GM23248 (cell line): ENCODE measurements at places on chromosomes 13 and 19. TPM values are rescaled to one million over a fixed set of nuclear protein-coding genes. Genes with fewer than 3 reads are reported as not detected.

The SIGLEC6 gene
- polyA plus RNA-seq: not detected in 2 replicates

The SULT2A1 gene
- polyA plus RNA-seq: not detected in 2 replicates

The MCEMP1 gene
- polyA plus RNA-seq: not detected in 2 replicates

The LSR gene
- polyA plus RNA-seq: 2.7 and 3.1 TPM in 2 replicates

The VMAC gene
- polyA plus RNA-seq: 1.8 and 2.1 TPM in 2 replicates

The KANK3 gene
- polyA plus RNA-seq: not detected in 2 replicates

The ANGPTL8 gene
- not detected in 2 replicates for polyA plus RNA-seq

The CYP2A6 gene
- polyA plus RNA-seq: not detected in 2 replicates

The ZNF556 gene
- not detected in 2 replicates for polyA plus RNA-seq

The ONECUT3 gene
- polyA plus RNA-seq: not detected in 2 replicates

The TMEM86B gene
- 0.41 and 0.46 TPM in 2 replicates for polyA plus RNA-seq

The GNG7 gene
- 0.13 and 0.16 TPM in 2 replicates for polyA plus RNA-seq

The KLK13 gene
- polyA plus RNA-seq: 0.25 TPM in 1 of 2 replicates, not detected in the other

The NACC1 gene
- 1.4 and 2.6 TPM in 2 replicates for polyA plus RNA-seq

The NBEA gene
- 1.8 and 1.9 TPM in 2 replicates for polyA plus RNA-seq

DNA sequence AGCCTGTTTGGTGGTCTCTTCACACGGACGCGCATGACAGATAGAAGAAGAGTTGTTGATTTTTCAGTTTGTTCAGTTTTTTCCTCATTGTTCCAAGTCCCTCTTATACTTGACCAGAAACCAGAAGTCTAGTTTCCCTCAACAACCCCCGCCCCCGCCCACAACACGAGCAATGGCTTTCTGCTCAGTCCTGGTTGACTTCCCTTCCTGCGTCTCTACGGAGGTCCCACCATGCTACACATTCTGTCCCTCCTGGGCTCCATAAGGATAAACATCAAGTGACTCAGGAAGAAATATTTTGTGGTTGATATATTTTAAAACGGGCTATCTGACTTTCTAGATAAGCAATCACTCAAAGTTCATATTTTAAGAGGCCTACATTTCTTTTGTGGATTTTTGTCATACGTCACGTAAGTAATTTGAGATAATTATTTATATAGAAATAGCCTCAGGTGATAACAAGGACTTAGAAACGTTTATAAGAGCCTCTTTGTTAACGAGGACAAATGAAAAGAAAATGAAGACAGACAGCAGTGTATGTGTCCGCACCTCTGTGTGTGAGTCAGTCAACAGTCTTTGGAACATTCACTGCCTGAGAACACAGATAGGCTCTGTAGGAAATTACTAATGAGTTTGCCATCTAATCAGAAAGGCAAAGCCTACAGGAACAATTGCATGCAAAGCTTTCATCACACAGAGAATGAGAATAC lies 214.4 kb downstream of the RAP2A start:
- no peak overlapping the region for H3K4me3 ChIP-seq
- no peaks in the 10 kb centered on the region for H3K27me3 ChIP-seq
- H3K4me1 ChIP-seq: no peaks in the 10 kb centered on the region

GRCh38 chr19:40603071-40603388 lies 1.9 kb downstream of the LTBP4 start:
- peak overlapping the region; percentile 71 for H3K4me3 ChIP-seq
- no peak for DNase-seq
- peaks cover 17% of the 10 kb centered on the region for H3K4me1 ChIP-seq
- peak overlapping the region; percentile 19 for H3K27ac ChIP-seq
- H3K27me3 ChIP-seq: peaks cover 26% of the 10 kb centered on the region; the same call in 1 of the 2 replicates

DNA sequence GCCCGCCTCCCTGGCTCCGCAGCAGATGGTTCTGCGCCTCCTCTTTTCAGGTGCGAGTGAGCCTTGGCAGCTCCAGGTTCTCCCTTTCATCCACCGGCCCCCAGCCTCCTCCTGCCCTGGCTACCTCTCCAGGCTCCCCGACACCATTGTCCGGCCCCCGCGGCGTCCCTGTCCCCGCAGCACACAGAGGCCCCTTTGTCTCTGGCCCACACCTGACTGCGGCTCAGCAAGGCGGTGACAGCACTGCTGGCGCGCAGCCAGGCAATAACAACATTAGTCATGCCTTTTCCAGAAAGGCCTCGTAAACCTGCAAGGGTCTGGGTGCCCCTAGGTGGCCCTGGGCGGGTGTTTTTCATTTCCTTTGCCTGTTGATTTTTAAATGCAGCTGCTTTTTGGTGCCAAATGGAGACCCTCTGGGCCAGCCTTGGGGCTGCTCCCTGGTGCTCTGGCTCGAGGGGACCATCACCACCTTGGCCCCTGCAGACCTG lies 73.2 kb upstream of the MEDAG start:
- no peaks in the 10 kb centered on the region for H3K36me3 ChIP-seq
- peak; percentile 55 for DNase-seq
- H3K27me3 ChIP-seq: no peaks in the 10 kb centered on the region

GRCh38 chr13:28012383-28012782 lies 23.9 kb upstream of the URAD start:
- H3K4me3 ChIP-seq: no peak overlapping the region
- no peaks in the 10 kb centered on the region for H3K36me3 ChIP-seq
- no peaks in the 10 kb centered on the region for H3K4me1 ChIP-seq
- H3K27me3 ChIP-seq: peaks cover 27% of the 10 kb centered on the region
- no peak overlapping the region for H3K27ac ChIP-seq

- H3K27me3 ChIP-seq: no peaks in the 10 kb centered on the region
- H3K4me3 ChIP-seq: no peak overlapping the region
- H3K36me3 ChIP-seq: no peaks in the 10 kb centered on the region
These were observed 12.9 kb downstream of the N4BP2L1 start for GRCh38 chr13:32415019-32415418.

GRCh38 chr13:94481941-94482340 lies 2.5 kb upstream of the DCT start:
- peaks cover 12% of the 10 kb centered on the region; the same call in 1 of the 2 replicates for H3K27me3 ChIP-seq
- H3K36me3 ChIP-seq: no peaks in the 10 kb centered on the region
- peak overlapping the region; percentile 90 for H3K27ac ChIP-seq
- peaks cover 26% of the 10 kb centered on the region for H3K4me1 ChIP-seq

GRCh38 chr13:23349161-23349897 lies 84.2 kb downstream of the SACS start:
- H3K27ac ChIP-seq: peak overlapping the region; percentile 75
- no peaks in the 10 kb centered on the region for H3K27me3 ChIP-seq
- peak; percentile 71 for DNase-seq
- H3K4me1 ChIP-seq: peaks cover 46% of the 10 kb centered on the region

GRCh38 chr19:1945899-1946298 lies 4.9 kb downstream of the CSNK1G2 start:
- peak; percentile 45 for DNase-seq
- no peak overlapping the region for H3K4me3 ChIP-seq
- H3K27ac ChIP-seq: no peak overlapping the region
- no peaks in the 10 kb centered on the region for H3K36me3 ChIP-seq

GRCh38 chr13:45340422-45341033 lies 455 bp downstream of the TPT1 start:
- H3K27ac ChIP-seq: peak overlapping the region; percentile 98
- peak; percentile 97 for DNase-seq
- H3K36me3 ChIP-seq: peaks cover 48% of the 10 kb centered on the region
- H3K27me3 ChIP-seq: no peaks in the 10 kb centered on the region
- H3K4me3 ChIP-seq: peak overlapping the region; percentile 98

- H3K27me3 ChIP-seq: no peaks in the 10 kb centered on the region
- peak overlapping the region; percentile 13; the same call in 1 of the 2 replicates for H3K27ac ChIP-seq
- 0 out of 2 replicates have a peak, but pooled peaks cover 3% of the 10 kb centered on the region for H3K36me3 ChIP-seq
- DNase-seq: peak; percentile 48
- H3K4me3 ChIP-seq: peak overlapping the region; percentile 9; the same call in 1 of the 2 replicates
- peaks cover 42% of the 10 kb centered on the region for H3K4me1 ChIP-seq
These were observed 36.5 kb downstream of the STARD13 start for GRCh38 chr13:33249066-33249465.

- H3K4me3 ChIP-seq: no peak overlapping the region
- no peak overlapping the region for H3K27ac ChIP-seq
- DNase-seq: peak; percentile 72
- H3K27me3 ChIP-seq: no peaks in the 10 kb centered on the region
- H3K4me1 ChIP-seq: no peaks in the 10 kb centered on the region
- H3K36me3 ChIP-seq: no peaks in the 10 kb centered on the region
These were observed 7.9 kb upstream of the LINGO3 start for GRCh38 chr19:2315818-2316353.

- DNase-seq: no peak
- H3K4me3 ChIP-seq: no peak overlapping the region
- no peaks in the 10 kb centered on the region for H3K4me1 ChIP-seq
These were observed 8.6 kb downstream of the GTF2F1 start for GRCh38 chr19:6384381-6384780.

DNA sequence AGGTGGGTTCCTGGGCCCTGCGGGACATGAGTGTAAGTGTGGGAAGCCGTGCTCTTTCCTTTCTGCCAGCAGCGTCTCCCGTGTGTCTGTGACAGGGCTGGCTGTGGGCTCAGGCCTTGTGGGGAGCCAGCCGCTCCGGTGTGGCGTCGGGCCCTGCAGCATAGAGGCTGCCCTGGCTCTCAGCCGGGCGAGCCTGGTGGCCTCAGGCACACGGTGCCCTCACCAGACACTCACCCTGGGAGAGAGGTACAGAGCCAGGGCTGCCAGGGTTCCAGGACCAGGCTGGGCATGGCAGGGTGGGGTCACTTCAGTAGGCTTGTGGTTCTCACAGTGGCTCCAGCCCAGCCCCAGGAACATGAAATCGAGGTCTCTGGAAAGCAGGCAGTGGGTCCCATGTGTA lies 324.8 kb downstream of the TEX29 start:
- no peaks in the 10 kb centered on the region for H3K36me3 ChIP-seq
- H3K4me3 ChIP-seq: no peak overlapping the region
- H3K27me3 ChIP-seq: no peaks in the 10 kb centered on the region
- DNase-seq: no peak
- no peak overlapping the region for H3K27ac ChIP-seq

DNA sequence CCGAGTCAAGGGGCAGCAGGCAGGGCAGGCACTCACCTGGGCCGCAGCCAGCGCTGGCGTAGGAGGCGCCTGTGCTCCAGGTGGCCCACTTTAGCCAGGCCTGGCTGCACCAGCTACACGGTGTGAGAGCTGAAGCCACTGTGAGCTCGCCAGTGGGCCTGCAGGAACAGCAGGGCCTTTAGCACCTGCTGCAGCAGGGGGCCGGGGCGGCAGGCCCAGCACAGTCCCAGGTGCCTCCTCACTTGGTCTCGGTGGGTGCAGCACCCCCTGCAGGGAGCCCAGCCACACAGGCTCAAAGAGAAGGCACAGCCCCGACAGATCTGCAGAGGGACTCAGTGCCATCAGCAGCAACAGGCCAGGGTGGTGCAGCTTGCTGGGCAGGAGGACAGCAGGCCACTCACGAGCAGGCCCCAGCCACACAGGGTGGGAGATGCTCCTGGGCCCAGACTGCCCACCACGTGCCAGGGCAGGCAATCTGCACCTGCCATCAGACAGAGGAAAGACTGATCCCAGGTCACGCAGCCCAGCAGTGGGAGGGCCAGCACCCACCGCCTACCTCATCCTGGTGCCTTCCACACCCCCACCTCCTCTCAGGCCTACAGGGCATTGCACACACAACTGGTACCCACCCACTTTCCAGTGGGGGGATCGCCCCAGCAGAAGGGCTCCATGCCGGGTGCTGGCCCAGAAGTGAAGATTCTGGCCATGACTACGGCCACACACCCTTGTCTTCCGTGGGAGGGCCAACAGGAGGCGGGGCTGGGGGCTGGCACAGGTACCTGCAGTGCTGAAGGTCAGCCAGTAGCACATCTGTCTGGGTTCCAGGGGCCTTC lies 15.8 kb downstream of the ARHGAP33 start:
- H3K27me3 ChIP-seq: 0 out of 2 replicates have a peak, but pooled peaks cover 9% of the 10 kb centered on the region
- no peaks in the 10 kb centered on the region for H3K36me3 ChIP-seq
- no peak overlapping the region for H3K4me3 ChIP-seq
- H3K4me1 ChIP-seq: no peaks in the 10 kb centered on the region
- no peak for DNase-seq

DNA sequence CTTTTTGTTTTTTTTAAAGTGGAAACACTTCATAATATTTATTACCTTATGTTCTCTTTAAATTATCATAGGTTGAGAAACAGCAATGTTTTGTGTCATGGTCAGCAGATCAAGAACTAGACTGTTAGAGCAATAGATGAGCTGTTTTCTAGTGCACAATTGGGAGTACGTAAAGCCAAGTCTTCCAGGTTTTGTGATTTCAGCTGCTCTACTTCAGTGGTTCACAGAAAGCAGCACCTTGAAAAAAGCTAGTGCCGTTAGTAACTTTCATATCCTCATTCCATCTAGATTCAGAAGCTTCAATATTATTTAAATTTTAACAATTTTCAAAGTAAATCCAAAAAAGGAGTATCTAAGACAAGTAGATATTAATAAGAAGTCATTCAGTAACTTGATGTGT lies 1.9 kb downstream of the GPR18 start:
- H3K4me1 ChIP-seq: peaks cover 26% of the 10 kb centered on the region
- peak overlapping the region; percentile 19 for H3K27ac ChIP-seq
- no peaks in the 10 kb centered on the region for H3K36me3 ChIP-seq
- no peak for DNase-seq
- no peaks in the 10 kb centered on the region for H3K27me3 ChIP-seq

DNA sequence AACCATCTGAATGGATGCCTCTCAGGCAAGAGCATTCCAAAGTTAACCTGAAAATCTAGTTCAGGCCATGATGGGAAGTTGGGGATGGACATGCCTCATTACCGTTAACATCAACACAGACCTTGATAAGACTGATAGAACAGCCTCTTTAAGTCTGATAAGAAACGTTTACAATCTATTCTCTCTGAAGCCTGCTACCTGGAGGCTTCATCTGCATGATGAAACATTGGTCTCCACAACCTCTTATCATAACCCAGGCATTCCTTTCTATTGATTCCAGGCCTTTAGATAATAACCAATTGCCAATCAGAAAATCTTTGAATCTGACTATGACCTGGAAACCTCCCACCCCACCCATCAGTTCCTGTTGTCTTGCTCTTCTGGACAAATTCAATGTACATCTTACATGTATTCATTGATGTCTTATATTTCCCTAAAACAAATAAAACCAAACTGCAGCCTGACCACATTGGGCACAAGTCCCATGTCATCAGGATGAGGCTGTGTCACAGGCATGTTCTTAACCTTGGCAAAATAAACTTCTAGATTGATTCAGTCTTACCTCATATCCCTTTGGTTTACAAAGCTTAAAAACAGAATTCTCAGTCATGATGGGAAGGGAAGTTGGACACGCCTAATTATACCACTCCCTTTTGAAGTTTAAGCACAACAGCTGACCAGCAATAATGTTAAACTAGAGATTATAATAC lies 843.8 kb upstream of the SPRY2 start:
- DNase-seq: no peak
- H3K4me1 ChIP-seq: no peaks in the 10 kb centered on the region
- H3K27me3 ChIP-seq: no peaks in the 10 kb centered on the region
- no peaks in the 10 kb centered on the region for H3K36me3 ChIP-seq
- no peak overlapping the region for H3K4me3 ChIP-seq
- no peak overlapping the region for H3K27ac ChIP-seq

GRCh38 chr19:48673436-48674100 lies 751 bp upstream of the NTN5 start:
- DNase-seq: no peak
- no peak overlapping the region for H3K27ac ChIP-seq
- H3K4me3 ChIP-seq: no peak overlapping the region
- no peaks in the 10 kb centered on the region for H3K36me3 ChIP-seq
- no peaks in the 10 kb centered on the region for H3K4me1 ChIP-seq

GRCh38 chr13:46057256-46058015 lies 4.9 kb upstream of the ZC3H13 start:
- peak overlapping the region; percentile 38; the same call in 1 of the 2 replicates for H3K27ac ChIP-seq
- no peak overlapping the region for H3K4me3 ChIP-seq
- peaks cover 18% of the 10 kb centered on the region for H3K4me1 ChIP-seq
